ENCODE measurements at places on chromosomes 12 and 14.

GRCh38 chr14:96104469-96105057 is 65.4 kb downstream of the C14orf132 start:
- DNase-seq = no peak

DNA sequence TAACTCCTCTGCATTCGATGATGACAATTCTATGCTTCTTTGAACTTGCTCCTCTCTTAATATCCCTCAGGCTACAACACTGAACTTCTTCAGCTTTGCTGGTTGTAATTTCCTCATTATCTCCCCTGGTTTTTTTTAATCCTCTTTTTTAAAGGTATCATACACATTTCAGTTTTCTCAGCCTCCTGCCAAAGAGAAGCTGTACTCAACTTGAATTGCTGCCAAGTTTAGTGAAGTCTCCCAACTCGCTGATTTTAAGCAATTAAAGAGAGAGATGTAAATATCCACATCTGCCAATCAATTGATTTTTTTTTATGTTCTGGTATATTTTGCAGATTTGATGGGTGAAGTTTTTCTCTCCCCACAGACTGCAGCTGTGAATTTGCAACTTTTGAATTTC is 817.8 kb downstream of the GALC start:
- no peak for DNase-seq

DNA sequence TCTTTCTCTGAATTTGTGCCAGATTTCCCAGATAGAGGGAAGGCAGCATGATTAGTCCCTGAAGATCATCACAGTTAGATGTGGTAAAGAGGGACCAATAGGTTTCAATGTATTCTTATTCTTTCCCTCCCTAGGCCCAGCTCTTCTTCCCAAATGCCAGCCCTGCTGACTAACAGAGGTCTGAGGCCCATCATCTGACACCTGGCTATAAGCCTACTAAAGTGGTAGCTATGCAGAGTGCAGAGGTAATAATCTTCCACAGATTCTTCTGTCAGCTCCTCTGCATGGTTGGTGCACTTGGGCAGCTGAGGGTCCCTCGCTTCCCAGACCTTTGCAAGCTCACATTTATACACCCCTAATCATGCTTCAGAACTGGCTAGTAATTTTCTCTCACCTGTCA is 63.7 kb upstream of the PZP start:
- DNase-seq = no peak

DNA sequence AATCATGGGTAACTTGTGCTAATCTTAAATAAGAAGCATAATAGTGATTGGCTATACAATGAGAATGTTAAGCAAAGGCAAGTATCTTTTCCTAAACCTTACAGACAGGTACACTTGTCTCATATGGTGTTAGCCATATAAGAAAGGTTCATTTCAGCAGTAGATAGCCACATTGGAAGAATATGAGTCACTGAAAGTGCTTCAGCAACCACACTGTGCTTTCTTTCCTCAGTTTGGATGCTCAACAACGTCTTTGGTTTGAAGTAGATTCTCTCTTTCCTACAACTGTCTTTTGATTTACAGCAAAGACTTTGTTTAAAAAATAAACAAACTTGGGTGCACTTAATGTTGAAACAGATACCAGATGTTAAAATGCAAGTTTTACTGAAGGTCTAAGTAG is 8.9 kb downstream of the DDHD1 start:
- no peak for DNase-seq

GRCh38 chr12:111025792-111026430 is 105.5 kb upstream of the MYL2 start:
- DNase-seq = no peak

GRCh38 chr12:124053851-124054250 is 80.8 kb downstream of the ZNF664 start:
- peak; percentile 67 for DNase-seq

DNA sequence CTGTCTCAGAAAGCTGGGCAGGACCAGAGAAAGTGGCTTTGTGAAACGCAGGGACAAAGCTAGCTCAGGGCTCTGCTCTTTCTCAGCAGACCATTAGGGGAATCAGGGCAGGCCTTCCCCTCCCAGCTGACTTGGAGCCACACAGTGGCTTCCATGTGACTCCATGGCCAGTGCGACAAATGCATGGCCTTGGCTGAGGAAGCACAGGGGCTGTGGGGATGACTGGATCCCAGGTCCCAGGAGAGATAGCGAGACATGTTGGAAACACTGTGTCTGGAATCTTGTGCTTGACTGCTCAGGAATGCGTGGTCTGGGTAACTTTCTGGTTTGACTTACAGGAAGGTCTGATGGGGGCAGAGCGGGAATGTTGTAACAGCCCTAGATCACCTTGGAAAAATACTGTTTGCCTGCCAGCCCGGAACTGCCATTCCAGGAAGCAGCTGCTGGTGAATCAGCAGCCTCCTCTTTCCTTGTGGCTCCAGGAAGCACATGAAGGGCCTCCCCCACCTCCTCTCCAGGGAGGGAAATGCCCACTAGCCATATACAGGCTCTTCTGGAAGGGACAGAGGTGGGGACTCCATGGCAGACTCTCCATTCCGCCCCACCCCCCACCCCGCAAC is 133.5 kb upstream of the HIF1A start:
- DNase-seq = no peak

DNA sequence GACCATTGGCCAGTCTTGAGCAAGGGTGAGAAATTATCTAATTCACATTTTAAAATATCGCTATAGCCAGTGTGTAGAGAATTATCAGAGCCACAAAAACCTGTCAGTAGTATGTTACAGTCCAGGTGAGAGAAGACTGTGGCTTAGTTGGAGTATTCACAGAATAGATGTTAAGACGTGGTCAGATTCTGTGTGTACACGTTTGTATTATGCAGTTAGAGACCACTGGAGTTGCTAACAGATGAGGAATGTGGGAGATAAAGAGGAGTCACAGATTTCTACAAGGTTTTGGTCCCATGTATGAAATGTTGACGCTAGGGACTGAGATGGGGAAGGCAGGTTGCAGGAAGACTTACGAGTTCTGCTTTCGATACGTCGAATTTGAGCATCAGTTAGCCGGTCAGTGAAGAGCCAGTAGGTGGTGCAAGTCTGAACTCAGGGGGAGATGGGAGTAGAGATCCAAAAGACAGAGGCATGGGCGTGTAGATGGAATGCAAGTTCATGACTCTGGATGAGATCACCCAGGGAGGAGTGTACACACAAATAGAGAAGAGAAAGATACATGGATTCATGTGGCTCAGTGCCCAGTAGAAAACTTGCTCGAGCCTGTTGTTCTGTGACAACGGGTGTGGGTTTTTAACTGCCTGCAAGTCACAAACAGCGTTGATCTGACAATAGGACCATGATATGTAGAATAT is 114.8 kb upstream of the FLRT2 start:
- DNase-seq = no peak

DNA sequence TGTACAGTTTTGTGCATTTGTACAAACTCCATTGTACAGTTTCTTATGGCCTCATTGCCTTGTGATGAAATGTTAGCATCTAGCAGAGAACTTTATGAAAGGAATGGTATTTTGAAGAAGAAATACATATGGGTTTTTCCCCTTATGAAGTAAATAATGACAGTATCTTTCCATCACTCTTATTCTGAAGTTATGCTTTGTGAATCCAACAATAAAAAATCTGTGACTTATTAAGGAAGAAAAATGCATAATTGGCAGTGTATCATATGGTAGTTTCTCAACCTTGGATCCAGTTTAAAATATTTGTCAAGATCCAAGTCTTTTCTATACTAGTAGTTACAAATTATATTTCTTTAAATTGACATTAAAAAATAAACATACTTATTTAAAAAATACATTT is 859.1 kb upstream of the FLRT2 start:
- DNase-seq = no peak

DNA sequence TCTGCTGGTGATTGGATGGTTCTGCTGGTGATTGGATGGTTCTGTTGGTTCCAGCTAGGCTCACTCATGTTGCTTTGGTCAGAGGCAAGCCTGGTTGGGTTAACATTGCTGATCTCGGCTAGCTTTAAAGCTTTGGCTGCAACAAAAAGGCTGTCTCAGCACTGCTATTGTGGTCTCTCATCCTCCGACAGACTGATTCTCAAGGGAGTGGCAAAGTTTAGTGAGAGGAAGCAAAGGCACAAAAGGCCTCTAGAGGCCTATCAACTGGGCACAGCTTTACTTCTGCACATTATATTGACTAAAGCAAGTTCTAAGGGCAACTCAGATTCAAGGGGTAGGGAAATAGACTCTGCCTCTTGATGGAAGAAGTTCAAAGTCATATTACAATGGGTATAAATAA is 84.7 kb upstream of the LGR5 start:
- DNase-seq = no peak

GRCh38 chr14:101781240-101782061 is 19.9 kb downstream of the PPP2R5C start:
- DNase-seq = no peak

GRCh38 chr12:91271185-91271584 is 88.6 kb upstream of the DCN start:
- no peak for DNase-seq

GRCh38 chr12:22826026-22826425 is 201.1 kb downstream of the ETNK1 start:
- DNase-seq = no peak

DNA sequence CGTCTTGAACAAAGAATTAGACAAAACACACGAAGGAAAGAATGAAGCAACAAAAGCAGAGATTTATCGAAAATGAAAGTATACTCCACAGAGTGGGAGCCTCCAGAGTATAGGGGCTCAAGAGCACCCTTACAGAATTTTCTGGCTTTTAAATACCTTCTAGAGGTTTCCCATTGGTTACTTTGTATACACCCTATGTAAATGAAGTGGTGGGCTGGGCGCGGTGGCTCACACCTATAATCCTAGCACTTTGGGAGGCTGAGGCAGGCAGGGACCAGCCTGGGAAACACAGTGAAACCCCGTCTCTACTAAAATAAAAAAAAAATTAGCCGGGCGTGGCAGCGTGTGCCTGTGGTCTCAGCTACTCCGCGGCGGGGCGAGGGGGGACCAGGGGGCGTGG is 13.1 kb upstream of the DNM1L start:
- no peak for DNase-seq

GRCh38 chr12:111444925-111445725 is 39.4 kb downstream of the SH2B3 start:
- DNase-seq = peak; percentile 57

DNA sequence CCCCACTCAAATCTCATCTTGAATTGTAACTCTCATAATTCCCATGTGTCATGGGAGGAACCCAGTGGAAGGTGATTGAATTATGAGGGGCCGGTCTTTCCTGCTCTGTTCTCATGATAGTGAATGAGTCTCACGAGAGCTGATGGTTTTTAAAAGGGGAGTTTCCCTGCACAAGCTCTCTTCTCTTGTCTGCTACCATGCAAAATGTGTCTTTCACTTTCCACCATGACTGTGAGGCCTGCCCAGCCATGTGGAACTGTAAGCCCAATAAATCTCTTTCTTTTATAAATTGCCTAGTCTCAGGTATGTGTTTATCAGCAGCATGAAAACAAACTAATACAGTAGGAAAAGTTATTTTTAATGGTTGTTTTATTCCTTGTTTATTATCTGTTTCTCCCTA is 146.0 kb downstream of the FSCB start:
- no peak for DNase-seq

DNA sequence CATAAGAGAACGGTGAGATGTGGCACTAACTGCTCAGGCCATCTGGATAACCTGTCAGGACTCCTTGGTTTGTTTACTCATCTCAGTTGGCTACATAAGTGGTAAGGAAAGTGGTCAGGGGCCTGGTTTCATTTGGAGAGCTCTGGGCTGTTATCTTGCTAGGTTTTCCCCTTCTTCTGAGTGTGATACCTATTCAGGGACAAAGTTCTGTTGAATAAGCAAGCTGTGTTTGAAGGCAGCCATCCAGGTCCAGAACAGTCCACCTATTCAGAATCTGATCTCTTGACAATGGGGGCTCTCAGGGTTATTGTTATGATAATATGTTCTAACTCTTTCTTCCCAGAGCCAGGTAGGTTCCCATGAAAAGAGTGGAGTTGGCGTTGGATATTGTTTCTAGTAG is 194.9 kb downstream of the PAH start:
- no peak for DNase-seq

GRCh38 chr14:50113381-50114035 is 2.9 kb downstream of the VCPKMT start:
- DNase-seq = no peak

DNA sequence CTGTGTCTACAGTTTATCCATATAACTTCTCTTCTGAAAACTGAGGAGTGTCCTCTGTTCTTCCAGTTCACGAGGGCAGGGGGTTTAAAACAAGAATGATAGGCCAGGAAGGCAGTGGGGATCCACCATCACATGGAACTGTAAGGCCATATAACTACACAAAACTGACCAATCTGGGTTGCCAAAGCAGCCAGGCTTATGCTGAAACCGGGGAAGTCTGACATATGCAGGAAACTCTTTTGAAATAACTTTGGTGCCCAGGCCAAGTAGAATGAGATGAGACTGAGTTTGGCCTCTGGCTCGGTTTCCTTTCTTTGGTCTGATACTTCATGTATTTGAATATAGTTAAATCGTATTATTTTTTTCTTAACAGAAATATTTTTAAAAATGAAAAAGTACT is 18.0 kb upstream of the ATF1 start:
- DNase-seq = no peak

DNA sequence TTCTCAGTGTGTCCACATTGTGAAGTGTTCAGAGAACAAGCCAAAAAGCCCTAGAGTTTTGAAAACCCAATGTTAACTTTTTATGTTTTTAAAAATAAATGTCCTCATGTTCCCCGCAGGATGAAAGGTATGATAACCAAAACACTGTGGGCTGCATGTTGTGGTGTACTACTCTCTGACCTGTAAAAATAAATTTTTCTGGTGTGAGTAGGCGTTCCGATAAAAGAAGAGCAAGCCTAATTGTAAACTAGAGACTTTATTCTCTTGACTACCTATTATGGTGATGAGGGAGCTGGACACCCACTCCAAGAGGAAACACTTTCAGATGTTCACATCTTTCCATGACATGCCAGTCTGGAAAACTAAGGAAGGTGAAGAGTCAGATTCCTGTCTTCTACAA is 18.2 kb downstream of the PTGER2 start:
- DNase-seq = no peak

DNA sequence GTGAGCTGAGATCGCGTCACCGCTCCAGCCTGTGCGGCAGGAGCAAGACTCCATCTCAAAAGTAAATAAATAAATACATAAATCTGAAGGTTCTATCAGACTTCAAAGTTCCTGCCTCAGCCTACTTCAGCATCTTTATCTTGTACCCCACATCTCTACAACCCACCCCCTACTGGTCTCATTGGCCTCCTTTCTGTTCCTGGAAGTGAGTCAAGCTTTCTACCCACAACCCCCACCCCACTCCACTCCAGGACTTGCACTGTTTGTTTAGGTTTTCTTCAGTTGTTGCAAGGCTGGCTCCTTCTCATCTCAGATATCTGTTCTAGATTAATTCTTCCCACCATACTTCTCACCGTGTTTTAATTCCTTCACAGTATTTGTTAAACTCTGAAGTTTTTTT is 714 bp upstream of the PSMC6 start:
- DNase-seq = no peak

- peak; percentile 96 for DNase-seq
Observed at GRCh38 chr12:110826592-110827200, 20.1 kb upstream of the CCDC63 start.

DNA sequence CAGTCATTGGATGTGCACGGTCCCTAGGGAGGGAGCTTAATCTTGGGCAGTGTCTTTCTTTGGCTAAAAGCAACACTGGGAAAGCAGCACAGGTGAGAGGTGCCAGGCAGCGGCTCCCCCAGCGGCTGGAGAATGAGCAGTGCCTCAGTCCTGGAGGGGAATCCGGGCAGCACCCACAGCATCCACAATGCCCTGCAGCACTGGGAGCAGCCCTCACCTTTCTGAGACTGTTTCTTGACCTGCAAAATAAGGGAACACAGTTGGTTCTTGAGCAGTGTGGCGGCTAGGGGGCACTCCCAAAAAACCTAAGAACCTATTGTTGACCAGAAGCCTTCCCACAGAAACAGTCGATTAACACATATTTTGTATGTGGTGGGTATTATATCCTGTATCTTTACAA is 75.8 kb downstream of the SINHCAF start:
- DNase-seq = no peak
